ENCODE measurements at places on chromosomes 2 and 18.
A peak's percentile ranks its signal among the peaks of the same experiment; 100 is the strongest.

- DNase-seq, result peak; percentile 93
Observed at GRCh38 chr2:6927186-6927585, 10.0 kb downstream of the RNF144A start.

DNA sequence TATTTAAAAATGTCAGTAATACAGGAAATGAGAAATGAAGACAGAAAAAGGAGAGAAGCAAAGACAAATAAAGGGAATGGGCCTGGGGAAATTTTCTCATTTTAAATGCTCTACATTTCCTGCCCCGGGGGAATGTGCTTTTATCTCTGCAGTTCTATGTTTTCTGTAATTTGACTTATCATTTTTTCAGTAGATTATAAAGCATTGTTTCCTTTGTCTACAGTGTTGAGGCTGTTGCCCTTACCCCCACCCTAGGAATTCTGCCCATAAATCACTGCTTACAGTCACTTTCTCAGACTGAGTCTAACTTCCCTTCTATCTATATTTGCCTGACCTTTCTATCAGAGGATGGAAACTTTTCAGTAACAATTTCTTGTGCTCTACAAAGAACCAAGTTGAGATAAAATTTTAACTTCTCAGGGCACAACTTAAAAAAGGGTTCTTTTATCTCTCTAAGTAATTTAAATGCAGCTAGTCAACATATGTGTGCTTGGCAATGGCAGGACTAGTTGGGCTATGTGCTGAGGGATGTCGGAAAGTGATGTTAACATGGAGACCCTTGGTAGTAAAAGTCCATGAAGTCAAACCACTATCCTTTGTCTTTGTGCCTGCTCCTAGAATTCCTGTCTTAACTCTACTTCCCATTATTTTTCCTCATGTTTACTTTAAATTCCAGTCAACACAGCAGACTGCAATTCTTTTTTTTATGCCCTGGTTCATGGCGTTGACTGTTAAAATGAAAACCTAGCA is 146.5 kb upstream of the MMADHC start:
- DNase-seq, result peak; percentile 41

DNA sequence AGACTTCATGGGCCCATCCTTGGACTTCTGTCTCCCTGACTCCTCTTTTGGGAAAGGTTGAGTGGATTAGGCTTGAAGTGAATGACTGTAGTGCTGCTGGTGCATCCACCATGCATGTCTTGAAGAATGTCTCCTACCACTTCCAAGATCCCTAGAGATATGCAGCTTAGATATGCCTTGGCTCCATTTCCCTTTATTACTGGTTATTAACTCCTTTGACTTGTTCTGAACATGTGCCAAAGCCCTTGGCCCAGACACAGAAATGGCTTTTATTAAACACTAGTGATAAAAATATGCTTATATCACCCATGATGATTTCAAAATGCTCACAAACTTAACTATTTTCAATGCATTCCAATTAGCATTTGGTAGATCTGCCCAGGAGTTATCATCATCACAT is 90.0 kb upstream of the SLC14A2 start:
- no peak for DNase-seq

DNA sequence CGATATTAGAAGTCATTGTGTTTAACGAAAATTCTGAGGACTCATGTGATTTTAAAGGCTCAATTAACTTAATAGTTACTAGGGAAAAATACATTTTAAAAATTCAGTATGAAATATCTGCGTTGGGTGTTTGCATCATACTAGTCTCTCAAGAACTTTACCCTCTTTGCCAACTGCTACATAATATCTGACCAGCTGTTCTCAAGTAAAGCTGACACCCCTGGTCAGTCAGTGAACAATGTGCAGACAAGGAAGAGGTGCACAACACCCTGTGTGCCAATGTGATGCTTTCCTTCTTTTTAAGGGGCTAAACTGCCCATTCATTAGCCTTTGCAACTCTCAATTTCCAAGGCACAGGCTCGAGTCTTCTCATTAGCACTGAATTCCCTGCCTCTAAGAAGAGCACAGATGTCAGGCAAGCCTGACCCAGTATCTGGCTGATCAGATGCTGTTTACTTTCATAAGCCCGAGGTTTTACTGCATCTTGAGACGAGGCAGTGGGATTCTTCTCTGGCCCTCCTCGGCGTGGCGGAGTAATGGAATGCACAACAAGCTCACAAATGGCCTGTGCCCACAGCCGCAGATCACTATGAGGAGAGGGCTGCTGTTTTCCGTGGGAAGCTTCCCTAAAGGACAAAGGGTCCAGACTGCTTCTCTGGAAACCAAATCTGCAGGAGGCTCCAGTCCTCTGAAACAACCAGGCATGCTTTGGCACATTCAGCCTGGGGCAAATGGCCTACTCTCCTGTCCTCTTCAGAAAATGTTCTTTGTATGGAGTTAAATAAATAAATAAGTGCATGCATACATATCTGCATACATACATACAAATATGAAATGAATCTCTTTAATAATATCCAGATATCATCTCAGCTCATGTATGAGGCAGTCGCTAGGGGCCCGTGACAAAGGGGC is 240.3 kb downstream of the ZNF521 start:
- no peak for DNase-seq

DNA sequence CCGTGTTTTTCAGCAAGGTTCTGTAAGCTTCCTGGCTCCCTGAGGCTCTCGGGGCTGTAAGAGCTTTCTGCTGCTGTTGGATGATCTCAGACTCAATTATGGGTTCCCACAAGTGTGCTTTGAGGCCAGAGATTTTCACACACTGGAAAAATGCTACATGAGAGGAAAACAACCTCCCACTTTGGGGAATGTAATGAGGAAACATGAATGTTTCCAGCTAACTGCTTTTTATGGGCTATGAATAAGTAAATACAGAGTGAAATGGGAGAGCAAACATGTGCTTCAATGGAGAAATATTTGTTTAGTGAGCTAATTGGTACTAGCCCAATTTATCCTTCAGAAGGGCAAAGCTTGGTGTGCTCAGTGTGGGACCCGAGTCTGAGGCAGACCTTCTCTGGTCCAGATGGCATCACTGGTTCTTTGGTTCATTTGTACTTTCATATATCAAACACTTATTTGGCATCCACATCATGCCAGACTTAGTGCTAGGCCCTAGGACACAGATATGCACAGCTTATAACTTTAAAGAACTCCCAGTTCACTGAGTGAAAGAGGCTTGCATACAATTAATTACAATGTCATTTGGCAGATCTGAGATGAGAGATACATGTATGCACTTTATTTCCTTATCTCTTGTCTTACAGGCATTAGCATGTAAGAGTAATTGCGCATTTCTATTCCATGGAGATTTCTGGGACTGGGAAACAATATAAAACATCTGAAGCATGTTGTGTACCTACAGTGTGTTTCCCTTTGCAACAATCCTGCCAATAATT is 248.8 kb downstream of the RDH14 start:
- DNase-seq, result no peak

GRCh38 chr2:128252501-128252900 is 66.2 kb downstream of the HS6ST1 start:
- DNase-seq, result no peak

- no peak for DNase-seq
Observed at GRCh38 chr2:179263015-179263414, 1.6 kb downstream of the SESTD1 start.

DNA sequence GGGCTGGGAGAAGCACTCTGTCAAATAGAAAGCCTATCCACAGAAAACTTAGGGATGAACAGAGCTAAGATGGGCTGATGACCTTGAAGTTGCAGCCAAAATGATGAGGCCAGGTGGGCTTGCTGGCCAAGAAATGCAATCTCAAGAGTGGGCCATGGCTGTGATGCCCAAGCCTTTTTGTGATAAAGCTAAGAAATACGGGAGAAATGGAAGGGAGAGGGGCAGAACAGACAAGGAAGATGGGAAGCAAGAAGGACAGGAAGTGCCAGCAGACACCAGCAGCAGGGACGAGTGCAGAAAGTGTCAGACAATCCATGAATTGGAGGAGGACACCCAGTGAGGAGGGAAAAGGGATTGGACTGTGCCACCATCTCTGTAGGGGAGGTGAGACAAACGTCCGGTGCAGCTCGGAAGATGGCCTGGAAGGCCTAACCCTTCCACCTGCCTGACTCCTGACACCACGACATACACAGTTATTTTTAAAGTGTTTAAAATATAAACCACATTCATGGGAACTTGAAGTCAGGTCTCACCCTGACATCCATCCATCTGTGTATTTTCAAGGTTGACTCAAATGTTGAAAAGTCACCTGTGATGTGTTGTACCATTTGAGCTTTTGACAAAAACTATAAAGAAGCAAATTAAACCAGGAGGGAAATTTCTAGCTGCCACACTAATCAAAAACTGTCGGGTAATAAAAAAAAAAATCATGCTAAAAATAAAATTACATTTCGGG is 105.5 kb downstream of the BCL2 start:
- DNase-seq, result no peak

- DNase-seq, result peak; percentile 49
Observed at GRCh38 chr2:74004212-74005182, 19.8 kb downstream of the TET3 start.

- no peak for DNase-seq
Observed at GRCh38 chr2:234930397-234930796, 21.4 kb upstream of the SH3BP4 start.

GRCh38 chr2:668000-668398 is 9.2 kb downstream of the TMEM18 start:
- no peak for DNase-seq

DNA sequence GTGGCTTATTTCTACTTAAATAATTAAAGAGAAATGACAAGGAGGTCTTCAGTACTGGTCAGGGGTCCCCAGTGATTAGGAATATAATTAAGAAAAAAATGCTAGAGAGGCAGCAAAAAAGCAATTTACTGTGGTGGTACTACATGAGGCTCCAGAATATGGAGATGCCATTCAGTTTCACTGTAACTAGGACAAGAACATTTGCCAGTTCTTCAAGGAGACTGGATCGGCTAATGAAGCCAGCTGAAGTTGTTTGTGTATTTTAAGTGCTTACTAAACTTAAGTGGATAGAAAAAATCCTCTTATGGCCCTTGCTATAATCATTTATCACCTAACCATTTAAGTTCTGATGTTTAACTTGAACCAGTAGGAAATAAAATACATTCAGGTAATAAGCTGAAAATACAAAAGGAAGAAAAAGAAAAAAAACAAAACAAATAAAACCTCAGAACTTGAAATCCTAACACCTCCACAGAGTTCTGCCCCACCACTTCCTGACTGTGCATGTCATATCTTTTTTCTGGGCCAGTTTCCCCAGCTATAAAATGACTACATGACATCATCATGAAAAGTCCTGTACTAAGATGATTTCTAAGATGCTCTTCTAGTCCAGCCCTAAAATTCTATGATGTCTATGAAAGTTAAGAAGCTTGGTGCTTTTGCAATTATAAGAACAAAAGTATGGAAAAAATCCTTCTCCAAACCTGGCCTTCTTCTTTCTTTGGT is 98.0 kb downstream of the TRABD2A start:
- no peak for DNase-seq

- DNase-seq, result no peak
Observed at GRCh38 chr2:13651684-13652131, 935.0 kb downstream of the TRIB2 start.

DNA sequence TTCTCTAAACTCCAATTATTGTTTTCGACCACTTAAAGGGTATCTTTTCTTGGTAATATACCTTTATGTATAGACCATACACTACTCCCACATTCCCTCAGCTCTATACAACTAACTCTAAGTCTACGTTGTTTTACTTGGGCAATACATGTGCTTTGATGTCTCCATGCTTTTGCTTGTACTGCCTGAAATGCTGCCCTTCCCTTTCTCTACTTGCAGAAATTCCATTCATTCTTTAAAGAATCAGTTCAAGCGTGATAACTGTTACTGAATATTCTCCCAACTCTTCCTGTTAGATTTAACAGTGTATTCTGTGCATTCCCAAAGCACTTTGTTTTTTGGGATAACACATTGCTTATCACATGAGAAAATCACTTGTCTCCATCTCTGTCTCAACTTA is 157.0 kb upstream of the AQP4 start:
- DNase-seq, result no peak

GRCh38 chr2:4272261-4272858 is 569.0 kb downstream of the DCDC2C start:
- no peak for DNase-seq

DNA sequence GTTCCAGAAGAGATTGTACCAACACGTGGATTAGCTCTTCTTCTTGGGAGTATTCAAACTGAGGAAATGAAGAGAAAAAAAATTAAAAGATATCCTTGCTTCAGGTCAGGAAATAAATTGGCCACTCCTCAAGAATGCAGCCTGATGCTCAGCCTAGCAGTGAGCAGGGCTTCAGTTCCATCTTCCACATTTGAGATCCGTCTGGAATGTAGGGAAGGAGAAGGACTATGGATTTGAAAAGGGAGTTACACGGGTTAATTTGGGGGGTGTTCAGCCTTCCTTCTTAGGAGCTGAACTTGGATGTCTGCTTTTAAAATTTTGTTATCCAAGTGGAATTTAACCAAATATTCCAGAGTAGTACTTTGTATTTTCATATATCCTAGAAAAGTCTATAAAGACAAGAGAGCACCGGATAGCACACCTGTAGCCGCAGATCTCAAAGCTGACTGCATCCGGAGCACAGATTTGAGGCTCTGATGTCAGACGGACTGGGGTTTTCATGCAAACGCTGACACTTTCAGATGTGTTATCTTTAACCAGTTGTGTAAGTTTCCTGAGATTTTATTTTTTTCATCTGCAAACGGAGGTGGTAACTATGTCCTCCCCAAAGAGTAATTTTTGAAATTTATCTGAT is 99.3 kb downstream of the COPS8 start:
- DNase-seq, result no peak

GRCh38 chr18:31099450-31100230 is 2.6 kb downstream of the DSC2 start:
- DNase-seq, result no peak

GRCh38 chr2:39139511-39140237 is 18.8 kb upstream of the SOS1 start:
- DNase-seq, result no peak

DNA sequence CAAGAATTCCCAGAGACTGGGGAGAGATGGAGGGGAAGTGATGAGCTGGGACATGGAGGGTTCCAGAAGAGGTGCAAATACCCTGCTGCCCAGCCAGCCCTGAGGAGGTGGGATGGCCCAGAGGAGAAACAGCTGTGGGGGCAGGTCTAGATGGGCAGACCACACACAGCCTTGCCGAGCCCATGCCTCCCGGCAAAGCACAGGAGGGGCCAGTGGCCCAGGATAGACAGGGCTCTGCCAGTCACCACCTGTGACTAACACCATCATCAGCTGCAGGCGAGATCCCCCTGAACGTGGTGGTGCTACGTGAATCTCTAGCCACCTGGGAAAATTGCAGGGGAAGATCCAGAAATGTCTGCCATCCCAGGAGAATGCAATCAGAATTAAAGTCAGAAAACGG is 39.4 kb downstream of the SCTR start:
- DNase-seq, result no peak

- no peak for DNase-seq
Observed at GRCh38 chr18:78672862-78673446, 306.7 kb upstream of the SALL3 start.

DNA sequence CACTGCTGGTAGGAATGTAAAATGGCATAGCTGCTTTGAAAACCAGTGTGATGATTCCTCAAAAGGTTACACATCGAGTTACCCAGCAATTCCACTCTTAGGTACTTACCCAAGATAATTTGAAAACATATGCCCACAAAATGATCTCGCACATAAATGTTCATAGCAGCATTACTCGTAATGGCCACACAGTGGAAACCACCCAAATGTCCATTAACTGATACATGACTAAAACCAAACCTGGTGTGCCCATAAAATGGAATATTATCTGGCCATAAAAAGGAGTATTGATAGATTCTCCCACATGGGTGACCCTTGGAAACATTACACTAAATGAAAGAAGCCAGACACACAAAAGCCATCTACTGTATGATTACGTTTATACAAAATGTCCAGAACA is 70.4 kb downstream of the ALPK2 start:
- DNase-seq, result no peak
